ENCODE measurements at places on chromosomes 4 and X.

- DNase-seq, result no peak
Measured at GRCh38 chrX:130906776-130907175, 3.8 kb upstream of the ENOX2 start.

DNA sequence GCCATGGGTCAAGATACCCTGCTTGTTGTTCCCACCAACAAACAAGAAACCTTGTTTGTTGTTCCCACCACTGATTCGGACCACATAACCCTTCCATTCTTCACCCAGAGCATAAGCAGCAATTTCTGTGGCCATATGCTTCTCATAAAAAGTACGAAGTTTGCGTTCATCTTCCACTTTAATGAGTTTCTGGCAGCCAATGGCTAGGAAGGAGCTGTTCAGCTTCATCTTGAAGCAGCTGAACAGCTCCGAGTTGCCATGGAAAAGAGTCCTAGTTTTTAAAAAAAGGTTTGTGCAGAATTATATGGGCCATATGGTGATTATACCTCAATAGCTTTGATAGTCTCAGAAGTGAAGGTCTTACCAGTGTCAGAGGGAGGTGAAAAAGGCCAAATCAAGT, 65.3 kb downstream of the ENOPH1 start:
- no peak for DNase-seq

DNA sequence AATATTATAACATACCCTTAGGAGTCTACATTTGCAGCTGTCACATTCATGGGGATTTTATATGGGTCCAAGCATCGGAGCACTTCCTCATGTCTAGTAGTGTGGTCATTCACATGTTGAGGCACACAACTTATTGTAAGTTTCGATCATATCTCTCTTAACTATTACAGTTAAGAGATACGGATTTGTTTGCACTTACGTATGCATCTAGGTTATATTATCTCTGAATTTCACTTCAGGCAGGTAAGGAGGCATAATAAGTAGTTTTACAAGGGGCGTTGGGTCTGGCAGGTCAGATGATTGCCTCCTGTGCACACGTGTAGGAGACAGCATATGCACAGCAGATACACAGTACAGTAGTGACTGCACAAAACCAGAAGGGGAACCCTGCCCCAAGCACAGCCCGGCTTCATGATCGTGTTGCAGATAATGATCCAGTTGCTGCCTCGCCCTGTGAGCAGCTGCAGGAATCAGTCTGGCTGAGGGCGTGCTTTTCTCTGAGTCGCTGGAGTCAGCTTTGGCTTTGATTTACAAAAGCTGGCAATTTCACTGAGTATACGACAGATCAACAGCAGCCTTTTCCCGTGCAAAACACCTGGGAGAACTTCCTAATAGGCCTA, 302.9 kb upstream of the GATB start:
- peak; percentile 42 for DNase-seq

GRCh38 chrX:150482537-150483206, 85.7 kb upstream of the MTM1 start:
- DNase-seq, result peak; percentile 63

DNA sequence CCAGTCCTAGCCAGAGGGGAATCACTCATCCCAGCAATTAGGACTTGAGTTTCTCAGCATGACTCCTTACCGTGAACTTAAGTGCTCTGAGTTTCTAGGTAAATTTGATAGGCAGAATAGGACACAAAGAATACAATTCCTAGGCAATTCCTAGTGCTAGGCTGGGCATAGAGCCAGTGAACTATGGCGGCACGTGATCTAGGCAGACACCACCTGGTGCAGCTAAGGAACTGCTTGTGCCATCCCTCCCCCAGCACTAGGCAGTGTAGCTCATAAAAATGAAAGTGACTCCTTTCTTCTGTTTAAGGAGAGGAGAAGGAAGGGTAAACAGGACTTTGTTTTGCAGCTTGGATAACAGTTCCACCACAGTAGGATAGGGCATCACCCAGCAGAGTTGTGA, 736.3 kb upstream of the PCDH7 start:
- no peak for DNase-seq

DNA sequence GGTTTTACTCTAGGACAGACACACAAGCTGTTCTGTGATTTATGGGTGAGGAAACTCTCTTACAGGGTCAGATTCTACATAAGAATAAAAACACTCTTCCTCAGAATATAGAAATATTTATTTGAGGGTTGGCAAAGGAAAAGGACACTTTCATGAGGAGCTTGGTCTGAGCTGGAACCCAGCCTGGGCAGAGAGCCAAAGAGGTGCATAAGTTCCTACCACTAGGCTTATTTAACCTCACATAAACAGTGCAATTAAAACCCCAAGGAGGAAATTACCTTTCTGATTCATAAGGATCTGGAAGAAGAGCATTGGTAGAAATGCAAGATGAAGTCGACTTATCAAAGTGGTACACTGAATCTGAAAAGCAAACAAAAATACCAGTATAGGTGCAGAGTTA, 32.9 kb downstream of the SETD7 start:
- DNase-seq, result no peak

- no peak for DNase-seq
Measured at GRCh38 chrX:151985955-151986354, 11.5 kb upstream of the GABRE start.

DNA sequence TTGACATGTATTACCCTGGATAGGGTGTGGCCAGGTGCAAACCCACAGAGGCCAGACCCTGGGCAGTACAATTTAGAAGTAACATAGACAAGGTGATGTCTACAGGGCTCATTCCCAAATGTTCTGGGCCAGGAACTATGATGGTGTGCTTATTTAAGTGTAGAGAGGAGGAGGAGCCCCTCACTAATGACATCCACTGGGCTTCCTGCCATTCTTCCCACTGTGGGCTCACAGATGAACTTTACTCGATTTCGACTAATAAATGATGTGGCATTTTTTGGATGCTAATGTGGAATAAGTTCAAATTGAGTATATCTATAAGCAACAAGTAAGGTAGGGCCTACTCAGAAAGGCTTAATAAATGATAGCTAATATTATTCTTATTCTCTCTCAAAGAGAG, 280.9 kb upstream of the BOD1L1 start:
- no peak for DNase-seq

GRCh38 chr4:113445286-113445685, 316.3 kb downstream of the CAMK2D start:
- no peak for DNase-seq

DNA sequence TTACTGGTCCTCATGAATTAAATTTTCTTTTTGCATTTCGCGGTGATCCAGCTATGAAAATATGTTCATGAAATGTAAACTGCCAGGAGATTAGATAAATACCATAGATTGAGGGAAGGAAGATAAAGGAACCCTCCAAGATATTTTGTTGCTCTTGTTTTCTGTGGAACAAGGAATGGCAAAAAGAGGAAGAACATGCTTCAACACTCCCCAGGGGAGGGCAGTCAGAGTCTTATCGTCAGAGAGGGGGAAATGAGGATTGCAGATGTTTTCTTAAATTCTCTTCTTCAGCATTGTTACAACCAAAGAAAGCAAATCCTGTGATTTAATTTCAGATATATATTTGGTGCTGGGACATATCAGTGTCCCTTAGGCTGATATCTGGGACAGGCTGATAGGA, 9.5 kb upstream of the SFRP2 start:
- DNase-seq, result no peak

- DNase-seq, result no peak
Measured at GRCh38 chr4:79576429-79576753, 168.4 kb upstream of the GK2 start.

DNA sequence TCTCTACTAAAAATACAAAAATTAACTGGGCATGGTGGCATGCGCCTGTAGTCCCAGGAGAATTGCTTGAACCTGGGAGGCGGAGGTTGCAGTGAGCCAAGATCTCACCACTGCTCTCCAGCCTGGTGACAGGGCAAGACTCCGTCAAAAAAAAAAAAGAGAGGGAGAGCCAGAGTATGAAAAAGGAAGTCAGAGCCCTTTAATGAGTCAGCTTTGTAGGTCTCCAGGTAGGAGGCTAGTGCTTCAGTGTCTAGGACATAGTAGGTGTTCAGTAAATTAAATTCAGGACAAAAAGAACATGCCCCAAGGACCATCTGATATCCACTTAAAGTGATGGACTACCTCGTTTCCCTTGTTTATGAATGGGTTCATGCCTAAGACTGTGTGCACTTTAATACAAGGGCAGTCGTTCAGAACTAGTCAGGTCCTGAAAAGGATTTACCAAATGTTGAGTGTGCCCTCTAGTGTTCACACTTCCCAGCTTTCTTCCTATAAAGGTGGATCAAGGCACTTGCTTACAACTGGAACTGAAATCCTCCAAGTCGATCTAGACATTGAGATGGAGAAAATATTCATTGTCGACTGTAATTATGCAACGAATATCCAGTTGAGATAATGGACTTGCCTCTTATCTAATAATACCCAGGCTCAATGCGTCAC, 29.0 kb downstream of the F9 start:
- DNase-seq, result no peak

DNA sequence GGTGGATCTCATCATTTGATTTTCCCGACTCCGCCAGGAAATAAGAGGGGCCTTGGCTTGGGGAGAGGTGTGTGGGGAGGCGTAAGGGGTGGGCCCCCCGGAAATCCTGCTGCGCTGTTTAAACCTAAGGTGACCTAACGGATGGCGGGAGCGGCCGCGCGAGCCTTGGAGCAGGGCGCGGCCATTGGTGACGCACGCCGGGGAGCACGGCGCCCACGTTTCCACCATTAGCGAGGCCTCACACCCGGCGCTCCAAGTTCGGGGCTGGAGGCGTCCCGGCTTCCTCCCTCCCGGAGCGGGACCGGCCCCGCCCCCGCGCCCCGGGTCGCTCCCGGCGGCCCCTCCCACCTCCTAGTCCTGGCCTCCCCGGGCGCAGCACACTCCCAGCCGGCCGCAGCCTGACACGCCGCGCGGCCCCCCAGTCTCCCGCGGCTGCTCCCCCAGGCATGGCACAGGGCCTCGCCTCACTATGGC, at the start of gene SMS:
Gene SMS (plus strand): TSS at position 354 of the 474 bp plus-strand sequence. CDS start 116 bp downstream, at position 470.
- peak; percentile 62 for DNase-seq

GRCh38 chrX:13428053-13428786, 108.4 kb upstream of the ATXN3L start:
- peak; percentile 16 for DNase-seq

DNA sequence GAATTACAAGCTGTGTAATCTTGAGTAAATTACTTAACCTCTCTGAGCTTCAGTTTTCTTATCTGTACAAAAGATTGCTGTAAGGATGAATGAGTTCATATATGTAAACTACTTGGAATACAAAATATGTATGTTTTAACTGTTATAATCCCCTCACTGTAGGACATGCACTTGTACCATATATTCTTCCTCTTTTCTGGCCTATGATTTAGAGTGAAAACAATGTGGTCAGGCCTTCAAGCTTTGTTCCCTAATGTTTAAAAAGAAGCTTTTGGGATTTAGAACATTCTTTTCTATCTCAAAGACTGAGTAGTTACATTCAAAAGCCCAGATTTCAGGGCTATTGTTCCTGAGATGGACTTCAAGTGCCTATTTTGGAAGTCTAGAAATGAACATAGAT, 26.7 kb upstream of the GPRIN3 start:
- DNase-seq, result no peak

DNA sequence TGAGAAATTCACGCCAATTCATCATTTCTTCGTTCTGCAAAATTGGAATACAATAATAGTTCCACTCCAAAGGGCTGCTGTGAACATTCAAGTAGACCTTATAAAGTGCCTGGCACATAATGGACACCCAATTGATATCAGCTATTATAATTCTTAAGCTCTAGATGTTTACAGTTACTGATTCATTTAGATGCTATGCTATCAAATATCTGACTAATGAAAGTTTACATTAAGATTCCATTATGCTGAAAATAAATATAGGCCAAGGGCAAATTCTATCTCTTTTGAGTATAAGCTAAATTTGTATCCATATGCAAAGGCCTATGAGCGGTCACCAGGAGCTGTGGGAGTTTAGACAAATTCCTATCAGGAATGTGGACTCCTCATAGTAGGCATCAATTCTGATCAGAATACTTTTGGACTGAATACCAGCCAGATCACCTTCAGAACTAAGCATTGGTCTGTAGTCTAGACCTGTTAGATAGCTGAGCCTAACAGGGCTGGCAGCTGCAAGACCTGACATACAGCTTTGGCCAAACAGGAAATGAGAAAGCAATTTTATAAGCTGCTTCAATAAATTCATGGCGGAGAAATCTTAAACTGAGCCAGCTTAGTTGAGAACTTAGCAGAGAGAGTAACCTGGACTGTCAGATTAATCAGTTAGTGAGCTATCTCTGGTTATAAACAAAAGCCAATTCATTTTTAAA, 384.3 kb upstream of the ACTRT1 start:
- no peak for DNase-seq

- no peak for DNase-seq
Measured at GRCh38 chr4:147160908-147161513, 215.3 kb upstream of the TTC29 start.

- DNase-seq, result no peak
Measured at GRCh38 chr4:39464886-39465501, 6.1 kb downstream of the LIAS start.

GRCh38 chr4:117225471-117225870, 140.1 kb upstream of the TRAM1L1 start:
- no peak for DNase-seq

GRCh38 chr4:110096405-110096804, 102.0 kb downstream of the ELOVL6 start:
- no peak for DNase-seq

DNA sequence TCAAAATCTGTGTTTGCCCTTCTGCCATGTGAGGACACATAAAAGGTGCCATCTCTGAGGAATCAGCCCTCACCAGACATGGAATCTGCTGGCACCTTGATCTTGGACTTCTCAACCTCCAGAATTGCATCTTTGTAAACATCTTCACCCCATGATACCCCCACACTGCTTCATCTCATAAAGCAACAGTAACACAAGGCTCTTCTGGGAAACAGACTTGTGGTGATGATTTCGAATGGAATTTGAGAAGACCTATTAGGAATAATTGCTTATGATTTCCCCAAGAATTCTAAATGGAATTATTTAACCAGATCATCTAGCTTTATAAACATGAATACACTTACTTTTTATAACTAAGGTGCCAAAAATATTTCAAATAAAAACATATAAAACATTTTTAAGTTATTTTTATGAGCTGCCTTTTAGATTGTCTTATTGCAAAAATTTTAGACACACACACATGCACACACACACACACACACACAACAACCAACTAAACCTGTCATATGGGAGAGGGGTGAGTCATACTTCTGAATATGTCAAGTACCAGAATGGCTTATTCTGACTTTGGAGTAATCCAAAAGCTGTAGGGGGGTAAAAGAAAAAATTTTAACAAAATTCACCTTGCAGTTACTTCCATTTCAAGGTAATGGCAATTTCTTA, 82.0 kb downstream of the USP46 start:
- no peak for DNase-seq

- DNase-seq, result no peak
Measured at GRCh38 chrX:1720836-1721235, 106.0 kb downstream of the ASMT start.

DNA sequence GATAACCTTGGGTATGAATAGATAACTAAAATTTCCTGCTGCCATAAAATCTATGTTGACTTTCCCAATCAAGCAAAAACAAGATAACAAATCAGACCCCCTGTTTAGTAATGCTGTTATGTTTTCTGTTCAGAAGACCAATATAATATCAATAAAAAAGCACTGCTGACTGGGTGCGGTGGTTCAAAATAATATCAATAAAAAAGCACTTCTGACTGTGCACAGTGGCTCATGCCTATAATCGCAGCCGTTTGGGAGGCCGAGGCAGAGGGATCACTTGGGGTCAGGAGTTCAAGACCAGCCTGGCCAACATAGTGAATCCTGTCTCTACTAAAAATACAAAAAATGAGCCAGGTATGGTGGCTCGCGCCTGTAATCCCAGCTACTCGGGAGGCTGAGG, 36.7 kb downstream of the ANTXR2 start:
- no peak for DNase-seq

GRCh38 chrX:68183612-68184214, 249.6 kb downstream of the OPHN1 start:
- no peak for DNase-seq

GRCh38 chrX:64191281-64192010, 14.1 kb downstream of the AMER1 start:
- no peak for DNase-seq

Data from activated naive CD4-positive, alpha-beta T cell treated with Interleukin-2 at 50 U/mL for 16 hours (primary cell).